ENCODE measurements at places on chromosomes 16 and 17.

- no peak for DNase-seq
These were observed 91.8 kb downstream of the ASIC2 start for GRCh38 chr17:33201283-33201682.

- DNase-seq: no peak
These were observed 2.0 kb downstream of the AKAP10 start for GRCh38 chr17:19975601-19976000.

GRCh38 chr17:68849673-68850610 is 105.2 kb downstream of the ABCA8 start:
- DNase-seq: no peak

DNA sequence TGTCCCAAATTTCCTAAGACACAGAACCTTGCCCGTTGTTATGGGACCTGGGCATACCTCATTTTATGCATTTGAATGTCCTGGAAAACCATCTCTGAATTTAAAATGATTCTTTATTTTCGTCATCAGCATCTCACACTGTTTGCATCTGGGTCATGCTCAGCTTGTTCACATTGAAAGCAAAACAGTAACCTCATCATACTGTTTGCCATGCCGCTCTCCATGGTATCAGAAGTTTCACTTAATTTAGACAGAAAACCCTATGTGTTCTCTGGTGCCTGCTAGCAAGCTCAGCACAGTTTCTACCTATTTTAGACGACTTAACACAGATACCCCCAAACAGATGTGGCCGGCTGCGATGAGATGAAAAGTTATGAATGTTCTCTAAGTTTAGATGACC is 292.1 kb downstream of the SNX29 start:
- no peak for DNase-seq

- no peak for DNase-seq
These were observed 185.3 kb downstream of the AATF start for GRCh38 chr17:37134050-37134449.

GRCh38 chr17:5557485-5557884 is 26.8 kb downstream of the NLRP1 start:
- DNase-seq: no peak

GRCh38 chr17:4032738-4033137 is 68.5 kb upstream of the ATP2A3 start:
- no peak for DNase-seq

GRCh38 chr17:61400066-61400716 is 548 bp downstream of the TBX2 start:
- no peak for DNase-seq

- DNase-seq: no peak
These were observed 9.0 kb downstream of the KRT37 start for GRCh38 chr17:41415411-41415810.

- no peak for DNase-seq
These were observed 188.0 kb downstream of the CDH11 start for GRCh38 chr16:64933885-64934284.

- DNase-seq: no peak
These were observed 987 bp upstream of the HASPIN start for GRCh38 chr17:3722716-3723115.

DNA sequence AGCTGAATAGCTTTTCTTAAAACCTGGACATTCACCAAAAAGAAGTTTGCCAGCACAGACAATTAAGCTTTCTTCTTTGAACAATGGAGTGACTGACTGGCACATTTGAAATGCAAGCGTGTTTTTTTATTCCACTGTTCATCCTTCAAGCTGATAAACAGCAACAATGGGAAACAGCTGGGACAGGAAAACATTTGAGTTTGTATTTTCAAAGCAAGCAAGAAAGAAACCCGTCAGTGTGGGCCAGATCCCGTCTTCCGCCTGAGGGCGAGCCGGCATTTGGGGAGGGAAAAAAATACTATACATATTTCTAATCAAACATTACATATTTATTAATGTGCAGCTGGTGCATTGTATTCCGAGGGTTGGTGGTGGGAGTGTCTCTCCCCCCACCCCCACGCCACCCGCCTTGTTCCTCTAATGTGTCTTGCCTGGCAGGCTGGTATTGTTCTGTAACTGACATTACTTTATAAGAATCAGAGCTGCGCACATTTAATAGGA is 94.3 kb downstream of the CYLD start:
- DNase-seq: no peak

DNA sequence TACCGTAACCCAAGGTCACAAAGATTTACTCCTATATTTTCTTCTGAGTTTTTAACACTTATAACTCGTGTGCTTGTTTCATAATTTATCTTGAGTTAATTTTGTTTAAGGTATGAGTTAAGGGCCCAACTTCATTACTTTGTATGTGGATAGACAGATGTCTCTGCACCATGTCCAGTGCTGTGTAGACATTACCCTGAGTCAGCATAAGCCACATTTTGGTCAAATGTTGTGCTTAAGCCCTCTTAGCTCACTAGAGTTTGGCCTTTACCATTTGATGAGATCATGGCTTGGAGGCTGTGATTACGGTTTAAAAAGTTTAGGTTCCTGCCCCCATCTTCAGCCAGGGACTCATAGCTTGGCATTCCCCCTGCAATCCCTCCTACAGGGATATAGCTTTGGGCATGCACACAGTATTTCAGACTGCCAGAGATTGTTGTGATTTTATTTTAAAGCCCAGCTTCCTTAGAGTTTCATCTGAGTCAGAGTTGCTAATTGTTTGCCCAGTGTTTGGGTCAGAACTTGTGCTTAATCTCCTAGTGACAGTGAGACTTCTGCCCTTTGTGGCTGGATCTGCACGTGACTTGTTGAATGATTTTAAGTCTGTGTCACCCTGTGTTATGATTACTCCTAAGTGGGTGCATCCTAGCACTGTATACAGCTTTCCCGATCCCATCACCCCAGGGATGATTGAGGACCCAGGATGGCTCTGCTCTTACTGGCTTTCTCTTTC is 393.1 kb downstream of the CNTNAP4 start:
- DNase-seq: no peak

Measured in activated gamma-delta T cell treated with Interleukin-2 at 50 U/mL for 16 hours (primary cell).